ENCODE measurements at places on chromosomes 16 and 17.

DNA sequence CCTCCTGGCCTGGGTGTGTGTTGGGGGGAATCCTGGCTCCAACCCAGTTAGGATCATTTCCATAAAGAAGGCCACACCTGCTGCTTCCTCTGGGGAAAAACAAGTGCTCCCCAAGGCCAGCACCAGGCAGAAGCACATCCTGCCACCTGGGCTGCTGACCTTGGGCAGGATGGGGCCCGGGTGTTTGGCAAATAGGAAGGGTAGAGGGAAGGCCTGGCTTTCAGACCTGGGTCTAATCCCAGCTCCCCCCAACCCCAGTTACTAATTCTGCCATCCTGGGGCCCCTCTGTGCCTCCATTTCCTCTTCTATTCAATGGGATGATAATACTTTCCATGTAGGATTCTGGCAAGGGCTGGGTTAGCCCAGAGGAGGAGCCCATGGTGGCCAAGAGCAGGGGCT, 3.0 kb upstream of the NLRC5 start:
- no peak for DNase-seq

GRCh38 chr17:74922694-74923537, at the start of gene USH1G:
TSS of gene USH1G (minus strand) at chr17:74923255. CDS start at chr17:74923073, 182 bp downstream.
- no peak for DNase-seq

DNA sequence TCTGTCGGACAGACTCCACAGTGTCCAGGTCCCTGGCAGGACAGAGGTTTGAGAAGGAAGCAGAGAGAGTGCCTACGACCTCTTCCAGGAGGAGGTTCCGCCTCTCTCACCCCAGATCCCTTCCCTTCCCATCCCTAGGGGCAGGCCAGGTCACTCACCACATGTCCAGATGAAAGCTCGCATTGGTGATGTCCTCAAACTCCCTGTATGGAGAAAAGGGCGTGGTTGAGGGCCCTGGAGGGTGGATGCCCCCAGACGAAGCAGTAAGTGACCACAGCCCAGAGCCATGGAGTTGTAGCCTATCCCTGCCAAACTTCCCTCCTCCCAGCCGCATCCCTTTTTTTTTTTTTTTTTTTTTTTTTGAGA, 3.4 kb downstream of the UNC13D start:
- DNase-seq, result no peak

DNA sequence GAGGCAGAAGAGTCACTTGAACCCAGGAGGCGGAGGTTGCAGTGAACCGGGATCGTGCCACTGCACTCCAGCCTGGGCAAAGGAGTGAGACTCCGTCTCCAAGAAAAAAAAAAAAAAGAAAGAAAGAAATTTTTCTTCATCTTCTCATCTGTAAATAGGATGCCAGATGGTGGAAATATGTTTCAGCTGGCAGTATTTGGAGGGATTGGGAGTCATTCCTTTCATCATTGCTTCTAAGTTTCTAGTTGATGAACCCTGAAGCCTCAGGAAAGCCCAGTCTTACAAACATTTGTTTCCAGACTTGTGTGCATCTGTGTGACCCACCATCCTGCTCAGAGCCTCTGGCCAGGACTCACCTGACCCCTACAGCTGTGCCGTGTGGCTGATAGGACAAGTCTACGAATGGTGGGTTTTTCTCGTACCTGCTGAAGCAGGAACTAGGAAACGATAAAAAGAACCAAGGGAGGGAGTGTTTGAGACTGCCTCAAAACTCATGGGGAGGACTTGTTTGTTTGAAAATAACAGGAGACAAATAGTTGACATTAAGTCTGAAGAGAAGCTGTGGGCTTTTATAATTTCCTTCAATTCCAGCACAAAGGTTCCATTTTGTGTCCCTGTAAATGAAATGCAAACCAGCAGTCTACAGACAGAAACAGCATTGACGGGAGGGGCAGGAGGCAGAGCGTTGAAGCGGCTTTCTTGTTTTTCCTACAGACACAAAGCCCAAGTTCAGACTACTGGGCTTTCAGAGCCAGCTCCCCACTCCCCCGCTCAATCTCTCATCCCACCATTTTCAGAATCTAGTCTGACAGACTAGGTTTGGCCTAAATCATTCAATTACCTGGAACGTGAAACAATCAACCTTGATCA, 24.9 kb downstream of the CDRT4 start:
- no peak for DNase-seq

GRCh38 chr17:82914375-82914774, 74.6 kb upstream of the ZNF750 start:
- no peak for DNase-seq

DNA sequence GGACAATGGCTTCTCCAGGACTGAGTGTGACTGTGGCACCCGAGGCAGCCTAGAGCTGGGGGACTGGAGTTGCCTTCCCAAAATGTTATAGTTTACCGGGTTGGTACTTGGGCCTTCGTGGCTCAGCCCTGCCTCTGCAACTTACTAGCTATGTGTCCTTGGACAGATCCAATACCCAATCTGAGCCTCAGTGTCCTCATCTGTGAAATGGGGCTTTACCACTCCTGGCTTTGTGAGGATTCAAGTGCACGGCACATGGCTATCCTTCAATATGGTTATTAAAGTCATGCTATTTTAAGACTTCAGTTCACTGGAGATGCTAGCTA, 9.6 kb downstream of the IRX5 start:
- DNase-seq, result no peak

DNA sequence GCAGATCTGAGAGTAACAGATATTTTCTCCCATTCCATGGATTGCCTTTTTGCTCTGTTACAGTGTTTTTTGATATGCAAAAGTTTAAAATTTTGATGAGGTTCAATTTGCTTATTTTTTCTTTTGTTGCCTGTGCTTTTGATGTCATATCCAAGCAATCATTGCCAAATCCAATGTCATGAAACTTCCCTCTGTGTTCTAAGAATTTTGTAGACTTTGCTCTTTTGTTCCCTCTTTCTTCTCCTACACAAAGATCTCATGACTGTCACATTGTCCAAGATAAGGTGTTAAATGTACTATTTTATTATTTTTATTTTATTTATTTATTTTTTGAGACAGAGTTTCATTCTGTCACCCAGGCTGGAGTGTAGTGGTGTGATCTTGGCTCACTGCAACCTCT, 18.9 kb upstream of the KCNH6 start:
- DNase-seq, result no peak

GRCh38 chr17:49397586-49397985, 17.1 kb downstream of the PHB1 start:
- no peak for DNase-seq

DNA sequence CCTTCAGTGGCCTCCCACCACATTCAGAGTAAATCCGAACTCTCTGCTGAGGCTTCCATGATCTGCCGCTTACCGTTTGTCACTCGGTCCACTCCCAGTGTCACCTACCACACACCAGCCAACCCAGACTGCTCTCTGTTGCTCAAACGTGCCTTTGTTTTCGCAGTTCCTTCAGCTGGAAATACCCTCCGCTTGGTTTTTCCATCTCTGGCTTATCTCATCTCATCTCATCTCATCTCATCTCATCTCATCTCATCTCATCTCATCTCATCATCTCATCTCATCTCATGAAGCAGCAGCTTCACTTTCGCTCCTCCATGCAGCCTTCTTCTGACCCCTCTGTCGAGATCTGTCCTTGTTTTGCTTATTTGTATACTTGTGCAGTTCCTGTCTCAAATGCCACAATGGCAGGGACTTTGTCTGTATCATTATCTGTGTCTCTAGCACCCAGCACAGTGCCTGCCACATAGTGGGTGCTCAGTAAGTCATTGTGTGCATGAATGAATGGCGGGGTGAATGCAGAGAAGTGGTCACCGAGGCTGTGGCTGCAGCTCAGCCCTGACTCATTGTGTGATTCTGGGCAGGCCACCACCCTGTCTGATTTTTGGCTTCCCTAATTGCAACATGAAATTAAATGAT, 3.8 kb upstream of the SNX20 start:
- DNase-seq, result peak; percentile 65

DNA sequence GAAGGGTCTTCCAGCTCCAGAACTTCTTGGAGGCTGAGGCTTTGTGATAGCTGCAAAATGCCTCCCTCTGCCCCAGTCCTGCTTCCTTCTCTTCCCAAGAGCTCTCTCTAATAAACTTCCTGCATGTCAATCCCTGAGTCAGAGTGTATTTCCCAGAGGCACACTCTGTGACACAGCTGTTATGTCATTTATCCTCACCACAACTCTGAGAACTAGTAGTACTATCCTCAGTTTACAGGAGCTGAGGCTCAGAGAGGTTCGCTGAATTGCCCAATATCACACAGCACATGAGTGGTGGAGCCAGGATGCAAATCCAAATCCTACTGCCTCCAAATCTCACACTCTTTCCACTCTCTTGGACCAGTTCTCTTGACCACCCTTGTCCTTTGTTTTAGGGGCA, 20.0 kb downstream of the UNC45B start:
- no peak for DNase-seq

- no peak for DNase-seq
Measured at GRCh38 chr17:73359987-73360410, 48.2 kb upstream of the CDC42EP4 start.

DNA sequence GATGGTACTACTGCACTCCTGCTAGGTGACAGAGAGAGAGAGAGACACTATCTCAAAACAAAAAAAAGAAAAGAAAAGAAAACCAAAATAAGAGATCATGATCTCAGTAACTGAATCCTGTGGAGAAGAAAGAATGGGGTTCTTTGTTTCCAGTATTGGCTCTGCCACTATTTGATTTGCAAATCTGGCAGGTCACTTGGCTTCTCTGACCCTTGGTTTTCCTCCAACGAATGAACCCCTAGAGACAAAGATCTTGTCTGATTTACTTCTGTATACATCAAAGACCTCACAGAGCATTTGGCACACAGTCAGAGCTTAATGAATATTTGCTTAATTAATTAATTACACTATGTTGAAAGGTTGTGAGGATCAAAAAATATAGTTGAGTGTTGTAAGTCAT, 47.9 kb upstream of the NLK start:
- no peak for DNase-seq

- DNase-seq, result no peak
Measured at GRCh38 chr17:70074956-70075355, at the start of gene KCNJ16. TSS of gene KCNJ16 (plus strand) at chr17:70075225. CDS start at chr17:70132088, 56,863 bp downstream.

GRCh38 chr16:89038811-89039735, 54.6 kb upstream of the ACSF3 start:
- DNase-seq, result no peak

DNA sequence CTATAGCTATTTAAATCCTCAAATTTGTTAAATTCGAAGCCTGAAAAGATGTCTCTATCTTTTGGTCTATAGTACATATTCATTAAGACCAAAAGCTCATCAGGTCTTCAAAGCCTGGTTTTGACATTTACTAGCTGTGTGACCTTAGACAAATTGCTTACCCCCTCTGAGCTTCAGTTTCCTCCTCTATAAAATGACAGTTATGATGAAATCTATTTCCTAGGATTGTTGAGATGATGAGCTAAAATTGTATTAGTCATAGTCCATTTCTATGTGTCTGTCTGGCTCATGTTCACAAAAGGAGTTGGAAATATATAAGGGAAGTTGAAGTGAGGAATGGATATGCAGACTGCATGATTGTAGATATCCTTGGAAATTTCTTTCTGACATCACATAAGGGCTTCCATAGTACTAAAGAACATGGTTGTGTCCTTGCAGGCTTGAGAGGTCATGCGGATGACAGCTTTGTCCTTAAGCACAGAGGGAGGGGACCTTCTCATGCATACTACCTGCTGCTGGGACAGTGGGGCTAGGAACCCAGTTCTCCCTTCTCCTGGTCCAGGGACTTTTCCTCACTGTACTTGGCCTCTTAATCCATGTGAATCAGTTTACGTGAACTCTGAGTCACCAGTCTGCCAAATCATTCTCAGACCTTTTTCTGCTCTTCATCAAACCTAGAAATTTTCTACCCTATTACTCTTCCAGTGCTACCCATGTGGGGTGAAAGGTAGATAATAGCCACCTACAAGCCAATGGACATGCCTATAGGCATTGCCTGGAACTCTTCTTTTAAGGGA, 487.5 kb upstream of the SALL1 start:
- DNase-seq, result no peak

DNA sequence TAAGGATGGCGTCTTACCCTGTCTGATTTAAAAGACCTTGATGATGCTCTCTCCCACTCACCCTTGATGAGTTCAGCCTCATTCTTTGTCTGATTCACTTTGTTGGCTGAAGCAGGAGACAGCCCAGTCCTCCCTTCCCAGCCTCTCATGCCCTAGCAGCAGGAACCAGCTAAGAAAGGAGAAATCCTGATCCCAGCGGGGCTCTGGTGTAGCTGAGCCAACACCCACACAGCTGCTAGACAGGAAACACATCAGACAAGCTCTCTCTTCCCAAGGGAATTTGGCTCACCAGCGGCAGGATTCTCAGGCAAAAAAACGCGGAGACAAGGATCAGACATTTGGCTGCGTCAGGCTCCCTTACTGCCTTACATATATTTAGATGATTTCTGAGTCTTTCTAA, 211.5 kb downstream of the CDH11 start:
- no peak for DNase-seq

GRCh38 chr17:70329721-70330120, 160.4 kb downstream of the KCNJ2 start:
- no peak for DNase-seq

DNA sequence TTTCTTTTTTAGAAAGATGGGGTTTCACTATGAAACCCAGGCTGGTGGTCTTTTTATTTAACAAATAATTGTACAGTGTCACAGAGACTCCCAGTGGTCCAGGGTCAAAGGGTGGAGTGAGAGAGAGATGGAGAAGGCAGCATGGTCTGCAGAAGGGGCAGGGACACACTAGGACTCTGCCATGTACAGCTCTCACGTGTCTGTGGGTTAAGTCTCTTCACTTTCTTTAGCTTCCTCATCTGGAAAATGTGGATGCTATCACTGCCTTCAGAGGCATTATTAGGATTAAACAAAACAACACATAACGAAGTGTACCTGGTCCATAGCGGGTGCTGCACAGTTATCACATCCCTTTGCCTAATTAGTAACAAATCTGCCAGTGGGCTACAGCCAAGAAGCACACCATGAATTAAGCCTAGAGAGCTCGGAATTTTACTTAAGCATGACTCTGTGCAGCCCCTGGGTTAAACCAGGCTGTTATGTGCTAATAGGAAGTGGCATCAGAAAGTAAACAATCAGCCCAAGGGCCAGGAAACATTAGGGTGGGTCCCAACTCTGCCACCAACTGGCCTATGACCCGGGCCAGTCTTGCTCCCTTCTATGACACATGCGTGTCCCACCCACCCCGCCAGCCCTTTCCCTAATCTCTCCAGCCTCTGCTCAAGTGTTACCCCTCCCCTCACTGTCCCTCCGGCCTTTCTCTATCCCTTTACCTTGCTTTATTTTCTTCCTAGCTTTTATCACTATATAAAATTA, 13.9 kb downstream of the TOP3A start:
- DNase-seq, result no peak

- peak; percentile 85 for DNase-seq
Measured at GRCh38 chr17:64599187-64599676, 62.9 kb downstream of the SMURF2 start.
